CD4-positive, alpha-beta memory T cell (primary cell): ENCODE measurements at places on chromosomes 3 and 15. TPM values are rescaled to one million over a fixed set of nuclear protein-coding genes. Genes with fewer than 3 reads are reported as not detected.

DNA sequence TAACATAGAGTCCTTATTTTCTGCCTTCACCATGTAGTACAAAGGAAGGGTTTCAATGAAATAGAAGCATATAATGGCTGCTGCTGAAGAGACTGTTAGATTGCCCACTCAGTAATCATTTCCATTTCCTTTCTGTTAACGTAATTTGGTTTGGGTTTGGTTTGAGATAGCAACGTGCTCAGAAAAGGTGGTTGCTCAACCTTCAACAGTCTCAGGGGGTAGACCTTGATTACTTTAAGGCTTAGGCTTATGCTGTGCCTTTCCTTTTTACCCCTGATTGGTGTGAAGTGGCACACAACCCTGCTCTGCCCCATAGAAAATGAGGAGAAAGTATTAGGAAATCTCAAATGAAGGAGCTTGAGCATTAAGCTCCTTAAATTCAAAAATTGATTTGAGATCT is 163.7 kb upstream of the TP63 start:
- no peak for DNase-seq

- no peak for DNase-seq
Observed at GRCh38 chr3:148866261-148866660, 1.2 kb downstream of the CPA3 start.

DNA sequence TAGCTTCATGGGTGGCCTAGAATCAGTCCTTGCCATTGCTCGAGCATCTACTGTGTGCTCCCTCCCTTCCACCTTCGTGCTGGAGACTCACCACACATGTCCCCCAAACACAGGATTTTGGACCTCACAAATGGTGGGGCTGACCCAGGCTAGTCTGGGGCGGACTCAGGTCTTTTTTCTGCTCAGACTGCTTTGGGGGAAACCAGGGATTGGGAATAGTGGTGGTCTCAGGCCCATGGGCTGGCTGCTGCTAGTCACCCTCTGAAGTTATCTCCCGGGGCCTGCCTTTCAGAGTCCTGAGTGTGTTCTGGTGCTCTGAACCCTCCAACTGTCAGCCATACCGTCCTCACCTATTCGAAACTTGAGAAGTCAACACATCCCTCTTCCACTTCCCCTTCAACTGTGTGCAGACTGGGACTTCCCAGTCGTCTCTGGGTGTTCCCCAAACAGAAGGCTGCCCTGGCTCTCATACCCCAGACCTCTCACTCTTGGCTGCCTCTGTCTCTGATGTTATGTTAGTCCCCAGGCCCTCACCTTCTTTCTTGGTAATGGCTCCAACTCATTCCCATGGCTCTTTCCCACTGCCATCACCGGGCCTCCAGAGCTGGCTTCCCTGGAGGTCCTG is 46.0 kb downstream of the PPCDC start:
- no peak for DNase-seq

- no peak for DNase-seq
Observed at GRCh38 chr3:150666167-150666566, 37.6 kb downstream of the ERICH6 start.

GRCh38 chr15:88031461-88031860 is 225.1 kb downstream of the NTRK3 start:
- DNase-seq, result no peak

- DNase-seq, result peak; percentile 43
Observed at GRCh38 chr3:186107215-186108105, 1.4 kb downstream of the ETV5 start.

DNA sequence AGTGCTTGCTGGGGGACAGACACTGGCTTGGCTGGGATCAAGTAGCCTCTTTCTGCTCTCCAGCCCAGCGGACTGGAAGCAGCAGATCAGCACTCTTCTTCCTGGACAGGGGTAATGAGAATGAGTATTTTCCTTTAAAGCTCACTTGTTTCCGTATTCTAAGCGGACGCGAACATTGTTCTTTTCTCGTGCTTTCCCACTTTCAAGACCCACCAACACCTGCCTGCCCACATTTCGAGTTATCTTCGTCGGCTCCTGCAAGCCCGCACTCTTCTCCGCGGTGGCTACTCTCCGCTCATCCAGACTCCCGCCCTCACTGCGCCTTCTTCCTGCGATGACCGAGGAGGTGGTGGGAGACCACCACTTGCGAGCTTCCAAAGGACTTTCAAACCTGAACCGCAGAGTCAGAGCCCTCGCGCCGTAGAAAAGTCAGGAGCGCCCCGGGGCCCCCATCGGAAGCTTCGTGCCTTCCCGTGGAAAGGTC is 1.6 kb upstream of the PPM1L start:
- peak; percentile 27 for DNase-seq

Gene LRRC31
- total RNA-seq, result not detected

GRCh38 chr15:31511707-31512310 is 185.2 kb downstream of the KLF13 start:
- DNase-seq, result peak; percentile 48

Gene ADAMTS17
- total RNA-seq, result 6.2 TPM

GRCh38 chr3:33648793-33649192 is 69.3 kb downstream of the CLASP2 start:
- no peak for DNase-seq

Gene TTC23
- total RNA-seq, result 0.79 TPM

- DNase-seq, result no peak
Observed at GRCh38 chr3:151346292-151346691, 16.9 kb upstream of the P2RY13 start.

- DNase-seq, result no peak
Observed at GRCh38 chr3:425079-425478, 228.5 kb downstream of the CHL1 start.
